ENCODE measurements at places on chromosomes 2 and 18. TPM values are rescaled to one million over a fixed set of nuclear protein-coding genes. Genes with fewer than 3 reads are reported as not detected.

Gene PAIP2B
- total RNA-seq, result 2.1 TPM

Gene SP9
- not detected for total RNA-seq

Gene CCDC150
- 7.9 TPM for total RNA-seq

Gene CCL20
- 3.5 TPM for total RNA-seq

Gene GKN2
- not detected for total RNA-seq

Gene REL
- 47.6 TPM for total RNA-seq

Gene ZNF385B
- not detected for total RNA-seq

Gene SCTR
- not detected for total RNA-seq

Gene OR6B2
- total RNA-seq, result not detected
